Activated naive CD4-positive, alpha-beta T cell treated with anti-CD3 and anti-CD28 coated beads for 36 hours (primary cell): ENCODE measurements at places on chromosomes 7 and 10.

GRCh38 chr10:6657196-6657595 lies 77.1 kb upstream of the PRKCQ start:
- no peak overlapping the region for H3K4me3 ChIP-seq
- no peaks in the 10 kb centered on the region for H3K27me3 ChIP-seq
- no peak for DNase-seq
- H3K4me1 ChIP-seq = peaks cover 10% of the 10 kb centered on the region
- no peaks in the 10 kb centered on the region for H3K36me3 ChIP-seq

DNA sequence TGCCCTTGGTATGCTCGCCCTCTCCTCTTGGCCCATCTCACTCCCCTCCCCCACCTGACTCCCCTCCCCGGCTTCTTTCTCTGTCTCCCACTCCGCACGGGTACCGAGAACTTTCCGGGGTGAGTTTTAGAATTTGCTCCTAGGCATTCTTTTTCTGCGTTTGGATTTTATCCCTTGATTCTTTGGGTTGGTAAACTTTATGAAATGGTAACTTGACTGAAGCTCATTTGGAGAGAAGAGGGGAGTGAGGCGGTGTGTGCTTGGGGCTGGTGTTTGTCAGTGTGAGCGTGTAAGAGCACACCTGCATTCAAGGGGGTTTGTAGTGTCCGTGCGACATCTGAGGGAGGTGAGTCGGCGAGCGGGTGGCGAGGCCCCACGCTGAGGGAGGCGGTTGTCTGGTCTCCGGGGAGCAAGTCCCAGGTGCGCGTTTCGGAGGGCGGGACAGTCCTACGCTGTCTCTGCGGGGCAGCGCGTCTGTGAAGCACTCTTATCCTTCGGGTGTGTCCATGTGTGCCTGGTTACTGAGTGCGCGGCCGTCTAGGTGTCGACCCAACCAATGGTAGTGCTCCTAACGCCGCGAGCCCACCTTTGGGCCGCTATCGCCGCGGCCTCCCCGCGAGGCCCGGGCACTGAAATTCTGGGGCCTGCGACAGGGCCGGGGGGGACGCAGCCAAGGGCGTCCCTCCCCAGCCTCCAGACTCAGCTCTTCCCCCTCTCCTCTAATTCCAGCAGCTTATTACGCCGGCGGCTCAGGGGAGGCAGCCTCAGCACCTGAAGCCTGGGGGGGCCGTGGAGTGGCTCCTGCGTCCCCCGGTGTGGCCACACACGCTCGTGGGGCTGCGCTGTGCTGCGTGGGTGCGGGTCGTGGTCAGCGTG lies 2.6 kb upstream of the ZNF503 start:
- peaks cover 34% of the 10 kb centered on the region for H3K4me1 ChIP-seq
- H3K36me3 ChIP-seq = no peaks in the 10 kb centered on the region
- peak overlapping the region; percentile 7 for H3K4me3 ChIP-seq
- peaks cover 64% of the 10 kb centered on the region for H3K27me3 ChIP-seq
- DNase-seq = no peak
- no peak overlapping the region for H3K27ac ChIP-seq

DNA sequence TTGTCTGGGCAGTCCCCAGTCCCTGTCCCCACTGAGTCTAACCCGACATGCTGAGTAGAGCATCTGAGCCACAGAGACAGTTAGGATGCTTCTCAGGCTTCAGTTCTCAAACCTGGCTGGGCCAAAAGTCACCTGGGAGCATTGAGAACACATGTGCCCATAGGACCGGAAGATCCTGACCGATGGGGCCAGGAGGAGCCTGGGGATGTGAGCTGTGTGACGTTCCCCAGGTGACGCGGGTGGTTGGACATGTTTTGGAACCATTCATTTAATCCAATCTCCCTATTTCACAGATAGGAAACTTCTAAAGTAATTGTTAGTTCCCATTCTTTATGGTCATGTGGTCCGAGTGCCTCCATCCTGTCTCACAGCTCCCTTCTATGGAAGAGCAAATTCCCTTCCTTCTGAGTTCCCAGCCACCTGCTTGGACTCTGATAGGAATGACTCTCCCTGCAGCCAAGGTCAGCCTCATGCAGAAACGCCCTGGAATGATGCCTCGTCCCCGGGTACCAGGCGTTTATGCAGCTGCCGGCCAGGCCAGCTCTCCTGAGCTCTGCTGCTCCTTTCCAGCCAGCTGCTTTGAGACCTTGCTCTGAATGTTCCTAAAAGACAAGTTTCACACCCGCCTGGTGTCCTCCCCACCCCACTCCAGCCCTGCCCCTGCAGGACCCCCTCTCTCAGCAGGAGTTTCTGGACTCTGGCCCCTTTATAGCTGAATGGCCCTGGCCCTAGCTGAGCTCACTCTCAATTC lies 166.5 kb upstream of the RHEB start:
- no peak for DNase-seq
- H3K4me1 ChIP-seq = no peaks in the 10 kb centered on the region
- no peaks in the 10 kb centered on the region for H3K36me3 ChIP-seq
- H3K4me3 ChIP-seq = no peak overlapping the region
- H3K27me3 ChIP-seq = no peaks in the 10 kb centered on the region
- no peak overlapping the region for H3K27ac ChIP-seq

- peaks cover 16% of the 10 kb centered on the region for H3K36me3 ChIP-seq
- H3K4me1 ChIP-seq = peaks cover 14% of the 10 kb centered on the region
- no peak overlapping the region for H3K4me3 ChIP-seq
- no peak for DNase-seq
- H3K27ac ChIP-seq = no peak overlapping the region
- H3K27me3 ChIP-seq = no peaks in the 10 kb centered on the region
Observed at GRCh38 chr7:157402388-157402703, 65.5 kb downstream of the DNAJB6 start.

GRCh38 chr7:38448054-38448453 lies 174.6 kb upstream of the TARP start:
- H3K36me3 ChIP-seq = no peaks in the 10 kb centered on the region
- DNase-seq = no peak
- H3K27ac ChIP-seq = no peak overlapping the region
- H3K4me1 ChIP-seq = no peaks in the 10 kb centered on the region
- no peaks in the 10 kb centered on the region for H3K27me3 ChIP-seq
